ENCODE measurements at places on chromosomes 2 and 18.

GRCh38 chr2:9258953-9259399, 52.4 kb downstream of the ASAP2 start:
- DNase-seq, result no peak

DNA sequence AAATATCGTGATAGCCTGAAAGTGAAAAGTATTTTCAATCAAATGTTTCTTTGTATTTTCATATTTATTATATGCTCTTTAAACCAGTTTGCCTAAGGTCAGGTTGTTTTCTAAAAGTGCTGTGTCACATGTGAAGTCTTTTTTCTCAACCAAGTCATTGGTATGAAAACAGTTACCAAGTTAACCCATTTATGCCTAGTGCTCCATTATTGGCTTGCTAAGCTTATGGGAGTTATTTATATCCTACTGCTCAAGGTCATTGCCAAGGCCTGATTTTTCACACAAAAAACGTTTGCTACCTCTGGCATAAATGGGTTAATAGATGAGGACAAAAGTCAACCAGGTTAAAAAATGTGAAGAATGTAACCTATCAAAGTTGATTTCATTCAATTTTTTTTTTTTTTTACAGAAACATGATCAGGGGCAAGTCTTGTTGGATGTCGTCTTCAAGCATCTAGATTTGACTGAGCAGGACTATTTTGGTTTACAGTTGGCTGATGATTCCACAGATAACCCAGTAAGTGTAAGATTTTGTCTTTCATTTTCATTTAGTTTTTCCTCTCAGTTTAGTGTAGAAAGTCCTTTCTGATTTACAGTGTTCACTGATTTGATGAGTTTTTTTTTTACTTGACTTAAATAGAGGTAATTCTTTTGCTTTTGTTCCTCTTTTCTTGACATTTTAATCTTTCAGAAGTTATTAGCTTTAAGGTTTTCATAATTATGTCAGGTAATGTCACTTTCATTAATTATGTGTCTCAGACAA, 102.6 kb downstream of the PTPN4 start:
- no peak for DNase-seq

GRCh38 chr18:72107647-72108383, 436.3 kb downstream of the CBLN2 start:
- no peak for DNase-seq

DNA sequence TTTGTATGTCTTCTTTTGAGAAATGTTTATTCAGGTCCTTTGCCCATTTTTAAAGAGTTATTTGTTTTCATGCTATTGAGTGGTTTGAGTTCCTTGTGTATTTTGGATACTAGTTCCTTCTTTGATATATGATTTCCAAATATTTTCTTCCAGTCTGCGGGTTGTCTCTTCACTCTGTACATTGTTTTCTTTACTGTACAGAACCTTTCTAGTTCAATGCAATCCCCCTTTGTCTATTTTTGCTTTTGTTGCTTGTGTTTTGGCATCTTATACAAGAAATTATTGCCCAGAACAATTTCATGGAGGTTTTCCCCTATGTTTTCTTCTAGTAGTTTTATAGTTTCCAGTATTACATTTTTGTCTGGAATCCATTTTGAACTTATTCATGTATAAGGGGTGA, 62.5 kb upstream of the ACVR1C start:
- DNase-seq, result no peak

- no peak for DNase-seq
Measured at GRCh38 chr2:55422876-55423665, 3.4 kb upstream of the CCDC88A start.

DNA sequence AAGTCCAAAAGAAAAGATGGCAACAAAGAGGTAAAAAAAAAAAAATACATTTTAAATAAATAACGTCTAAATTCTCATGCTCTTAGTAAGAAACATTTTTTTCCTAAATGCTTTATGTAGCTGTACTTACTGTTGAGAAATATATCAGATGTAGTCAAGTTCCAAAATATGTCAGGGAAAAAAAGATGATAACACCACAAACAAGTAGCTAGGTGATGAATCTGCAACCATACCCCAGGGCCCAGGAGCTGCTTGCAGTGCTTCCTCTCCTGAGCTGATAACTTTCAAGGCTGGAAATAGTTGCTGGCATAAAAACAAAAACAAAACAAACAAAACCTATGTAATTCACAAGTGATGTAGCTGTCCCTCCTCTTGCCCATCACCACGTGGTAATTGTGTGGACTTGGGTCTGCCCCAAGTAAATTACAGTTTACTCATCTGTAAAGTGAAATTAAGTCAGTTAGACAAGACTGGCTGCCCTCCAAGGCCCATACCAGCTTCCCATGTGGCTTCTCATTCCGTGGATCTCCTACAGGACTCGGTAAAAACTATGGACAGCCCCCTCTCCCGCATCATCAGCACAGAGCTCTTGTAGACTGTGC, 82.6 kb downstream of the SP100 start:
- no peak for DNase-seq

DNA sequence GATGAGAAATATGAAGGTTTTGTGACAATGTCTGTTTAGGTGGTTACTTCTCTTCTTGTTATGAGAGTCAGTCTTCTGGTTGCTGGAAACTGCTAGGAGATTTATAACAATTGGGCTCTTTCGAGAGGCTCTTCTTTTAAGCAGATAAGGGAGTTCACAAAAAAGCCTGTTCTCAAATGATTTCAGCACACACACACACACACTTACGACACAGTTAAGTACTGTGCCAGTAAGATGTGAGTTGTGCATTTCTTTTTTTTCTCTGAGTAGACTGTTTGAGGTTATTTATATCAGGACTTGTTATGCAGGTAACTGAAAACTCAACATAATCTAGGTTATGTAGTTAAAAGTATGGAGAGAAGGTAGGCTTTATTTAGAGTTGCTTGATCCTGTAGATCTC, 49.8 kb downstream of the MSH2 start:
- no peak for DNase-seq

DNA sequence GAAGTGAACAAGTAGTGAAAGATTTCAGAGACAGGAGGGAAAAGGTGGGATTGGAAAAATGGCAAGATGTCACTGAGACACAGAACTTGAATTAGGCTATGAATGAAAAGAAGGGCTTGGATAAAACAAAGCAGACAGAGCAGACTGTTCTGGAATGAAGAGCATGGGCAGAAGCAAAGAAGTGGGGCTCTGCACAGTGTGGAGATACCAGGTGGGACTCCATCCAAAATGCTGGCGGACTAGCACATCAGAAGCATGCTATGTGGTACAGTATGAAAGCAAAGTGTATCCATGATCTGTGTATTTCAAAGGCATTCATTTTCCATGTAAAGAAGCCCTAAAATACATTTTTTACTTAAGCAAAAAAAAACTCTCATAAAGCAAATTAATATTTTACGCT, 410.8 kb upstream of the LYPD1 start:
- DNase-seq, result no peak

- DNase-seq, result no peak
Measured at GRCh38 chr2:144521686-144522085, 1.8 kb upstream of the ZEB2 start.

DNA sequence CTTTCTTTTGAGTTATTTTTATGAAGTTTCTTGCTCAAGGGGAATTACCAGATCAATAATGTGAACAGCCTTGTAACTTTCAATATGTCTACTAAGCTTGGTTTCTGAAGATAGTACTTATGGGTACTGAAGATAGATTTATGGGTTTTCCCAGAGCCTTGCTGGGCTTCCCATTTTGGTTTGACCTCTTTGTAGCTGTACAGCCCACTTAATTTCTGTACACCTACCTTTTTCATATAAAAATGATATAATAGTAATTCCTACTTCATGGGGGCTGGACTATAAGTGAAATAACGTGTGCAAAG, 22.2 kb downstream of the IL1R2 start:
- DNase-seq, result no peak

- no peak for DNase-seq
Measured at GRCh38 chr2:69947325-69947931, 14.0 kb downstream of the ASPRV1 start.

GRCh38 chr18:74084184-74084855, 63.3 kb downstream of the FBXO15 start:
- no peak for DNase-seq

DNA sequence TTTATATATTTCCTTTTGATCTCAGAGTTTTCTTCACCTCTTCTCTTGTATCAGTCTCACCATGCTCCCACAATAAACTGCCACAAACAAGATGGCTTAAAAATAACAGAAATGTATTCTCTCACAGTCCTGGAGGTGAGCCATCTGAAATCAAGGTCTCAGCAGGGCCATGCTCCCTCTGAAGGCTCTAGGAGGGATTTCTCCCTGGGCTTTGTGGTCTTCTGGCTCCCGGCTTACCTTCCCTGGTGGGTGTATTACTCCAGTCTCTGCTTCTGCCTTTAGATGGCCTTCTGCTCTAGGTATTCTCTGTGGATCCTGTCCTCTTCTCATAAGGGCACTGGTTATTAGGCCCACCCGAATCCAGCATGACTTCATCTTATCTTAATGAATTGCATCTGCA, 994.7 kb upstream of the POU3F3 start:
- DNase-seq, result no peak
